Amniotic epithelial cell (primary cell): ENCODE measurements at places on chromosomes 3 and 15.

DNA sequence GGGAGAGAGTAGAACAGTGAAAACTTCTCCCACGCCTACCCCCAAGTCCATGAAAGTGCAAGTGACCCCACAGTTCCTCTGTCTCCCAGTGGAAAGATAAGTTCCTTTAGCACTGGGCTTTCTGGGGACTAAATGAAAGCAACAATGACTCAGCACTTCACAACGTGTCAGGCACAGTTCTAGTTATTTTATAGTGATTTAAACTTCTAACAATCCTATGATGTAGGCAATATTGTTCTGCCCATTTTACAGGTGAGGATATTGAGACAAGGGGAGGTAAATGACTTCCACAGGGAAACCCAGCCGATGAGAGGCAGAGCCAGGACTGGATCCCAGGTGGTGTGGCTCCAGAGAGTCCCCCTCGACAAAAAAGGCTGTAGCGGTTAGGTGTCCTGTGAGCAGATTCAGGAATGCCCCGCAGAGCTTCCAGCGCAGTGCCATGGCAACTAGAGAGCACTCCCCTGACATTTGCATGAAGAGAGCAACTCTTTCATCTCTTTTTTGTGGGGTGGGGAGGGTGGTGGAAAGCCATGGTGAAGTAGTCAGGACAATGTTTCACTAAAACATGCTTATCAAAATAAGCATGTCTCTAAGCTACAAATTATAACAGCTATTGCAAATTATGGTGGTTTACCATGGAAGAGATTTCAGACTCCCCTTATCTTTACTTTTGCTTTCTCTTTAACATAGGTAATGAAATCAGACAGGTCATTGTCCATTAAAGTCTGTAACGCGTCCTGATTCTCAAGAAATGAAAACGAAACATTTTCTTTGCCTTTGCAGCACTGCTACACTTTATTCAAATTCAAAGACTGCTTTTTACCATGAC, 62.1 kb downstream of the NR2F2 start:
- DNase-seq = no peak

DNA sequence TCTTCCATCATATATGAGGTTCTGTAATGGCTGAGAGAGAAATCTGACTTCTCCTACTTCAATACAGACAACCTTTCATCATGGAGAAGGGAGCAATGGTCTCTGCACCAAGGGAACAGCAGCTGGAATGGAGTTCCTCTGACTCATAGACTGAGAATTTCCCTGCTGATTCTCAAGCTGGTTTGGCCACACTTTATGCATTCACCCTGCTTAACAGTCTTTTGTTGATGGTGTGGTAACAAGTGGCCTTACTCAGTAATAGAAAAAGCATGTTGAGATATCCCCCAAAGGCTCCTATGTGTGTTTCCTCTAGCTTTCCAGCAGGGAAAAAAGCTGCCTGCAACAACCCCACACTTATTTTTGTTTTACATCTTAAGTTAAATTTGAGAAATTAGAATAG, 138.1 kb downstream of the GREM1 start:
- peak; percentile 99 for DNase-seq

DNA sequence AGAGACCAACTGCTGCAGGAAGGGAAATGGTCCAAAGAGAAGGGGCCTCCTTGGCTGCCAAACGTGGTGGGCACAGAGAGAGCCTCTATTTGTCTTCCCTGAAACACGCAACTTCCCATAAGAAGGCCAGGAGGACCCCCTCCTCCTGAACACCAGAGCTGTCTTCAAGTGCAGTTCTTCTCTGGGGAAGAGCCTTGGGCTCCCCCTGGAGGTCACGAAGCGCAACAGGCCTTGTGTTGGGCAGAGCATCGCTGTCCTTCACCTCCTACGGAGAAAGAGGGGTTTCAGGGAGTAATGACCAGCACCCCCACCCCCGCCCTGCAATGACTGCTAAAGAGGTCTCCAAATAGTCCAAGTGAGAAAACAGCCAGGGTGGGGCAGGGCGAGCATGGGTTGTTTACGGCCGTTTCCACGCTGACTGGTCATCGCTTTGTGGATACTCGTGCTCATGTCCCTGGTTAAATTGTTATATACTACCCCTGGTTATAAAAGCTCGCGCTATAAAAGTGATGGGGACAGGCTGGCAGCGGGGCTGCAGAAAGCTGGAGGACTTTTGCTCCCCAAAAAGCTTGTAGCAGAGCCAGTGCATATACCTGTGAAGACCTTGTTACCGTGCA, 397.5 kb upstream of the ATP10A start:
- no peak for DNase-seq

- no peak for DNase-seq
These were observed 26.7 kb downstream of the SCG3 start for GRCh38 chr15:51708013-51708412.

- DNase-seq = peak; percentile 70
These were observed 20.6 kb downstream of the COPS2 start for GRCh38 chr15:49134683-49135341.

GRCh38 chr3:159763602-159764489, 224.8 kb upstream of the IL12A start:
- DNase-seq = peak; percentile 75

GRCh38 chr3:102336130-102336529, 98.7 kb upstream of the ZPLD1 start:
- DNase-seq = no peak

- no peak for DNase-seq
These were observed 7.8 kb upstream of the STAC start for GRCh38 chr3:36372534-36372935.

GRCh38 chr3:12443781-12444522, 40.3 kb upstream of the TSEN2 start:
- DNase-seq = no peak

- DNase-seq = peak; percentile 81
These were observed 160.7 kb upstream of the TNIK start for GRCh38 chr3:171620825-171621434.
